ENCODE measurements at places on chromosomes 1 and 21.
A peak's percentile ranks its signal among the peaks of the same experiment; 100 is the strongest.

- no peak for DNase-seq
Measured at GRCh38 chr1:57235730-57236510, 187.9 kb downstream of the DAB1 start.

DNA sequence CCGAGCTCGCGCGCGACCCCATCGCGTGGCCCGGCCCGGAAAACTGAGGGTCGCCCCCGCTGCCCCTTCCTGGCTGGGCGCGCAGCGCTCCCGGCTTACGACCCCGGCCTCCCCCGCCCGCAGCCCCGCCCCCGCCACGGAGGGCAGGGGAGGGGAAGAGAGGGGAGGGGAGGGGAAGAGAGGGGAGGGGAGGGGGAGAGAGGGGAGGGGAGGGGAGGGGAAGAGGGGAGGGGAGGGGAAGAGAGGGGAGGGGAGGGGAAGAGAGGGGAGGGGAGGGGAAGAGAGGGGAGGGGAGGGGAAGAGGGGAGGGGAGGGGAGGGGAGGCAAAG lies 6.7 kb upstream of the ANKRD65 start:
- DNase-seq, result no peak

DNA sequence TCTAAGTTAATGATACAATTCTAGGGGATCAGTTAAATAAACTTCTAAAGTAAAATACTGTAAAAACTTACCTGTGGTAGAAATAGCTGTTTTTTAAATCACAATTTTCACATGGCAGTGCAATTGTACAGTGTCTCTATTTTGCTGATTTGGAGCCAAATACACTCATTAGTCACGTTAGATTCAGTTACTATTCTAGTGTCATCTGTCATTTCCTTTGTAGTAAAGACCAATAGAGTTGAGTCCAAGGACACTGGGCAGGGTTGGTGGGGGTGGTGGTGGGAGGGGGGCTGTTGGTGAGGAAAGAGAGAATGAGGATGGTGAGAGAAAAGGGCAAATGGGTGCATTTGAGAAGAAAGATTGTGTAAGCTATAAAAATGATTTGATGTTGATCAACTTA lies 33.6 kb downstream of the CD55 start:
- no peak for DNase-seq

GRCh38 chr1:40567825-40568224 lies 36.4 kb downstream of the ZNF684 start:
- no peak for DNase-seq

DNA sequence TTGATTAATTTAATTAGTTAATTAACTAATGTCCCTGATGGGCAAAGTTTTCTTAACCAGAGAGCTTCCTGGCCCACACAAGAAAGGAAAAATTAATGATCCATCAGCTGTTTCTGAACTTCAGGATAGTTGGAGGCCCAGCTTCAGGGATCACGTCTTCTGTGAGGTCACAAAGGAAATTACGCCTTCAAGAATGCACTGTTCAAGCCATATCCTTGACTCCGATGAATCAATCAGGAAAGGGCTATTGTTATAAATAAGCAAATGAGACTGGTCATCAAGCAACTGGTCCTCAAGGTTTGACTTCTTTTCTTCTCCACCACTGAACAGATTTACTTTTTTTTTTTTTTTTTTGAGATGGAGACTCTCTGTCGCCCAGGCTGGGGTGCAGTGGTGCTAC lies 40.6 kb downstream of the TCP10L start:
- DNase-seq, result no peak

- no peak for DNase-seq
Measured at GRCh38 chr1:84135341-84135740, 8.7 kb upstream of the PRKACB start.

DNA sequence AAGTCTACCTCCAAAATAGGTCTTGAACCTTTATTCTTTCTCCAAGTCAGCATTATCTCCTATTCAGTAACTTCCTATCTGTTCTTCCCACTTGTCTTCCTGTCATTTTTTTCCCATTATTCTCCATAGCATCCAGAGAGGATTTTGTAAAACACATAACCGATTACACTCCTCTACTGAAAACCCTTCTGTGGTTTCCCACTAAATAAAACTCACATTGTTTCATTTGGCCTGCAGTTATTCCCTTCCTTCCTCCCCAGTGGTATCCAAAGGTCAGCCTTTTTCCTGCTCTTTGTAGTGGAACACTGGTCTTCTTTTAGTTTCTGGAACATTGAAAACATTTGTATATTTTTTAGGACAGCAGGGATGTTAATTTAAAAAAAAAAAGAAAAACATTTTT lies 266.0 kb downstream of the GPR52 start:
- DNase-seq, result no peak

DNA sequence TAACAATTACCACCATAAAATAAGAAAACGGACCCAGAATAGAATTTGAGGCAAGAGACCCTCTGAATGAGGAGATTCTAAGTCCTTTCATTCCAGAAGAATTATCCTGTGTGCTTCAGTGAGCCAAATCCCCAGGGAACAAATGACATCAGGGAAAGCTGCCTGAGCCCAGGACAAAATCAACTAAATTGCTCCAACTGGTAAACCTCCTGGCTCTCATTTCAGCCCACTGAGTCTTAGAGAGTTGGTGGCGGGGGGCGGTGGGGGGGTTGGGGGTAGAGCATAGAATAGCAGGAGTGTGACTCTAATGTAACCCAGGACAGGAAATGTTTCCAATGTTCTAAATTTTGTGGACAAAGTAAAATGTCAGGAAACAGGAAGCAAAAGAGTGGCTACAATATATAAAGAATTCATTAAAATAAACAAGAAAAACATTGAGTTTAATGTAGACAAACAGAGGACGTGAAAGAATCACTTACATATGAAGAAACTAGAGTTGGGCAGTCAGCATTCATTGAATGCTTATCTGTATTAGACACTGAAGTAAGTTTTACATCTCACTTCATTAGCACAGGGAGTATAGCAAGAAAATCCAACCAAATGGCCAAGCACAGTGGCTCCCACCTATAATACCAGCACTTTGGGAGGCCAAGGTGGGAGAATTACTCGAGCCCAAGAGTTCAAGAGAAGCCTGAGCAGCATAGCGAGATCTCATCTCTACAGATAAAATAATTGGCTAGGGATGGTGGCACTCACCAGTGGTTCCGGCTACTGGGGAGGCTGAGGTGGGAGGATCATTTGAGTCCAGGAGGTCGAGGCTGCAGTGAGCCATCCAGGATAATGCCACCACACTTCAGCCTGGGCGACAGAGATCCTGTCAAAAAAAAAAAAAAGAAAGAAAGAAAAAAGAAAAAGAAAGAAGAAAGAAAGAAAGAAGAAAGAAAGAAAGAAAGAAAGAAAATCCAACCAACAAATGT lies 75.1 kb downstream of the DHRS3 start:
- no peak for DNase-seq

DNA sequence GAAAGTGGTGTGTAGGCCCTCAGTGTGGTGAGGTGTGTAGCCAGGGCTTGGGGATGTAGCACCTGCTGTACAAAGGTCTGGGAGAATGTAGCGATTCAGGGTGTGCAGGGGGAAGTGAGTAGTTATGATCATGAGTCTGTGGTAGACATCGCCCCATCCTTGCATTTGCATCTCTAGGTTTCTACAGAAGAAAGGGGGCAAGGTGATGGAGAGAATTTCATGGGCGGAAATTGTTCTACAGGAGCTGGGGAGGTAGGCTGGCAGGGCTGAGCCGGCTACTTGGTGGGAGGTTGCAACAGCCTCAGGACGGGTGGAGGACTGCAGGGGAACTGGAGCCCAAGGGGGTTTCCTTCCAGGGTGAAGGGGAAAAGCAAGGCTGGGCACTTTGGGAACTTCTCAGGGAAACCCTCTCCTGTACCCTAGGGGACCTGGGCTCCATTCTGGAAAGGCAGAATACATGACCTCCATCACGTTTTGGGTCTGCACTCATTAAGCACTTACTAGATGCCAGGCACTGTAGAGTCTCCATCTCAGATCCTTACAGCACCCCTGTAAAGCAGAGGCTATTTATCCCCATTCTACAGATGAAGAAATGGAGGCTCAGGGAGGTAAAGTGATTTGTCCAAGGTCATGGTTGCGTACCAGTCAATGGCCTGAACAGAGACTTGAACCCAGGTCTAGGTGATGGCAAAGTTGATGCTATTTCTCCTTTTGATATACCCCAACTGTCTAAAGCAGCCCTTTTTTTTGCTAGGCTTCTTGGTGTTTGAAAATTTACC lies 14.5 kb upstream of the TNFRSF1B start:
- peak; percentile 53 for DNase-seq

DNA sequence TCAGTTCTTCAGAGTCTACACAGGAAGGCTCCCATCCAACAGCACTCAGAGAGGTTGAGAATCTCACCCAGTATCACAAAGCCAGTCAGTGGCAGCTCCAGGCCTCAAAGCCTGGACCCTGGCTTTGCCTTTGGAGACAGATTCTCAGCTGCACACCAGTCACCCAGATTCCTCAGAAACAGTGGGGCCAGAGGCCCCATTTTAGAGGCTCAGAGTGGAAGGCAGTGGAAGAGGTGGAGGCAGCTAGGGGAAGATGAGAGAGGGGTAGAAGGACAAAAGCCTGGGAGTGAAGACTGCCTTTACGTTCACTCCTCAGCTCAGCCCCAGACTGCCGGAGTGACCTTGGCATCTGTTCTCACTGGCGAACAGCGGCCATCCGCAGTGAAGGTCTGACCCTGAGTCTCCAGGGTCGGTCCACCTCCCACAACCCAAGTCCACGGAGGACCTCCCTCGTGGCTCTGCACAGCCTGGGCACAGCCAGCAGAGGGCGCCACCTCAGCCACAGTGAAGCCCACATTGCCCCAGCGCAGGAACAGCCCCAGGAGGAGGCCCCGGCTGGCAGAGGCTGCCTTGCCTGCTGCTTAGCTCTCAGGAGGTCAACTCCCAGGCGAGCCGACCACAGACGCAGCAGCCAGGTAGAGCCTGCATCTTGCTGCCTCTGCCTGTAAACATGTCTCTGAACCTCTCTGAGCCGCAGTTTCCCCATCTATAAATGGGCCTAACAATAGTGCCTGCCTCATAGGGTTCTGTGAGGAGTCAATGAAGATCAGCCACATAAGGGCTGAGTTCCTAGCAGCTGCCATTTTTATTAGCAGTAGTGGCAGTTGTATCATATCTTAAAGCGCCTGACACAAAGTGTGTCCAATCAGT lies 5.9 kb upstream of the FNDC5 start:
- peak; percentile 75 for DNase-seq

DNA sequence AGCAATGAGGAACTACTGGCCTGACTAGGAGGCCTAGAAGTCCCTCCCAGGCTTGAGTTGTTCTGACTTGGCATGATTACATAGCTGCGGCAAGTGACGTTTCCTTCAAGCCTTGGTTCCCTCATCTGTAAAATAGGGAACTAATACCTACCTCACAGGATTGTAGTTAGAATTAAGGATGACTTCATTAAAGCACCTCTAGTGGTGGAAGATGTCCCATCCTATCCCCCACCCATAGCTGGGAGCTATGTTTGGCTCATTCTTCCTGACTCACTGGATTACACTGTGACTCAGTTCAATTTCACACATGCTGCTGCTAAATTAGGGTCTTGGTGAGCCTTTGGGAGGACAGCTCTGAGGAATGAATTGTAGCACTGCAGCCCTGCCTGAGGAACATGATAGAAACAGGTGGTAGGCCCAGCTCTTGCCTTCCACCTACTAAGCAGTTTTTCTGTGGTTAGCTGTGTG lies 6.0 kb upstream of the SHISA4 start:
- no peak for DNase-seq

- no peak for DNase-seq
Measured at GRCh38 chr1:104921525-104921924, 1171.8 kb downstream of the AMY1C start.

GRCh38 chr1:77253211-77253610 lies 28.6 kb upstream of the AK5 start:
- no peak for DNase-seq

DNA sequence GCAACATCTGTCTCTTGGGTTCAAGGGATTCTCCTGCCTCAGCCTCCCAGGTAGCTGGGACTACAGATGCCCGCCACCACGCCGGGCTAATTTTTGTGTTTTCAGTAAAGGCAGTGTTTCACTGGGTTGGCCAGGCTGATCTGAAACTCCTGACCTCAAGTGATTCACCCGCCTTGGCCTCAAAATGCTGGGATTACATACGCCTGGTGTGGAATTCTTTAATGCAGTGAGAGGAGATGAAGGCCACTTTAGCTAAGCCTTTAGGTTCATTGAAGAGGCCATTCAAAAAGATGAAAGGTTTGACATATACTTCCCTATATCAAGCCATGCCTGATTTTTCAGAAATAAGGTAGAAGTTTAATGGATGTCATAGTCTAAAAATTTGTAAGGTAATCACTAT lies 162.7 kb downstream of the ST6GALNAC3 start:
- DNase-seq, result no peak

- no peak for DNase-seq
Measured at GRCh38 chr1:18657506-18658201, 27.0 kb downstream of the PAX7 start.

DNA sequence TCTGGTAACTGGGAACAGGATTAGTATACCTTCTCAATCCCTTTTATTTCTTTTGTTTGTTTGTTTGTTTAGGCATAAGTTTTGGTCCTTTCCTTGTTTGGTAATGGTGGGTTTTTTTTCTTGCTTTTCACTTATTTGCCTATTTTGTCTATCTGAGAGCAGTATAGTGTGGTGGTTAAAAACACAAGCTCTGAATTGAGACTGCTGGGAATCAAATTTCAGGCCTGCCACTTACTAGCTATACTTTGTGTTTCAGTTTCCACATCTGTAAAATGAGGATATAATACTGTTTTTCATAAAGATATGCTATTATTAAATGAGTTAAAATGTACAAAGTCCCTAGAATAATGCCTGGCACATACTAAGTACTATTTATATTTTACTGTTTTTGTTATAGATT lies 81.6 kb upstream of the IVNS1ABP start:
- no peak for DNase-seq

GRCh38 chr1:44701141-44701573 lies 26.6 kb downstream of the ARMH1 start:
- DNase-seq, result no peak

DNA sequence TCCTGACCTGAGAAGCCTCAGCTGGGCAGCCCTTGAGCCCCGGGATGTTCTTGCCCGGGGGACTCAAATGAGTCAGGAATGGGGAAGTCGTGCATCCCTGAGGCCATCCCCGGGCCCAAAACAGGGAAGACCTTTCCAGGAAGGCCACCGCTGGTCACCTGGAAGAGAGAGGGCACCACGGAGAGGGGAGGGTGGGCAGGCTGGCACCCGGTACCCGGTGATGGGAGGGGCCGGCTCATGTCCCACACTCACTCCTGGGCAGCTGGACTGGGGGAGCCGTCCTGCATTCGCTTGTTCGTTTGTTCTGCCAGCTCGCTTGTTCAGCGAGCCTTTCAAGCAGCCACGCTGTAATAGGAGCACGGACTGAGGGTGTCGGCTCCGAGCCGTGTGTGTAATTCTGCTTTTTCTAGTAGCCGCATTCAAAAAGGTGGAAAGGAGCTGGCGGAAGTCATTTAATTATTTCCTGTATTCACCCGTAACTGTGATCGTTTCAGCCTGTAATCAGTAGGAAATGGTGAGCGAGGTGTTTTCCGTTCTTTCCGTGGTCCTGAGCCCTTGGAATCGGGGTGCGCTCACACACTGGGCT lies 48.4 kb upstream of the CCDC27 start:
- DNase-seq, result no peak

Data from GM12891 (cell line).